ENCODE measurements at places on chromosomes 13 and 19.

GRCh38 chr13:33859691-33860303 is 41.8 kb downstream of the RFC3 start:
- no peak for DNase-seq

- no peak for DNase-seq
Measured at GRCh38 chr13:109787135-109787954, 962 bp upstream of the IRS2 start.

- no peak for DNase-seq
Measured at GRCh38 chr13:86665842-86666241, 866.6 kb upstream of the SLITRK6 start.

- no peak for DNase-seq
Measured at GRCh38 chr13:76783798-76784197, 102.4 kb downstream of the KCTD12 start.

DNA sequence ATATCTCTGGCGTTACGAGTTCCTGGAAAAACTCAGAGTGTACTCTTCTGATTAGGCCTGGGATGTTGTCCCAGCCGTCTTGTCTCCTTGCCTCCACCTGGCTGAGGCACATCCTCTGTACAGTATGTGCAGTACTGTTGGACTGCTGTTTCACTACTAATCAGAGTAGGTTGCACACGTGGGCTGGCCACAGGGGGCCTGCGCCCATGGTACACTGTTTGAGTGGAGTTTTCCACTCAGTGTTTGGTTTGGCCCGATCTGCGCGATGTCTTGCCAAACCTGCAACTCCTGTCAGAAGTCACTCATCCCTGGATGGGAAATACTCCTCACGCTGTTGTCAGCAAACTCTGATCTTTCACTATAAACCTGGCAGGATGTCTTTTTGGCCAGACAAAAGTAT is 189.6 kb upstream of the CSNK1A1L start:
- DNase-seq: no peak

DNA sequence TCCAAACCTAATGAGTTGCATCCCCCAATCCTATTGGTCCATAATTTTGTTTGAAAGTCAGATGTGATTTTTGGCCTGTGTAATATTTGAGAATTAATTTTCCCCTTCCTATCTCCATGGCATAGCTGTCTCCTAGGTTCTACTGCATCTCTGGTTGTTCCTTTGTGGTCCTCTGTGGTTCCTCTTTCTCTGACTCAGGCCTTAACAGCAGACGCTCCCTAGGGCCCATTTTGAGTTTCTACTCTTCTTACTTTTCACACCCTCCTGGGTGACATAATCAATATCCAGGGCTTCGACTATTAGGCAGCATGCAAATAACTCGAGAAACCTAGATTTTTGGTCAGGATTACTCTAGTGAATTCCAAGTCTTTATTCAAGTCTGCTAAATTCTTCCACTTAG is 160.7 kb downstream of the RFC3 start:
- DNase-seq: no peak

- no peak for DNase-seq
Measured at GRCh38 chr19:29666578-29667386, 1.5 kb downstream of the PLEKHF1 start.

GRCh38 chr13:78826312-78826711 is 167.4 kb upstream of the OBI1 start:
- no peak for DNase-seq

DNA sequence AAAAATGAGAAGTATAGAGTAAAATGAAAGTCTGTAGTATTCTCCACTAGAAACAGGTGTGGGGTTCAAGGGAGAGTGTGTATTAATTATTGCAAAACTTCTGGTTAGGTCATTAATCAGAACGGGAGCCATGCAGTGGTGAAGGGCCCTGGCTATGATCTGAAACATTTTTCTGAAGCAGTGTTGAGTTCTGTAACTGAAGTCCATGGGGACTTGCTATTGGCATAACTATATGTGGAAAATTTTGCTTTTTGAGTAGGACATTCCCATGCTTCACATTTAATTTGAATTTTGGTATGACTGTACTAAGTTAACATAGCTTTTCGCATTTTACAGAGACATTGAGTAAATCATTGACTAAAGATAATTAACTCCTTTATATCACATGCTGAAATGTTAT is 67.5 kb downstream of the LRCH1 start:
- no peak for DNase-seq

DNA sequence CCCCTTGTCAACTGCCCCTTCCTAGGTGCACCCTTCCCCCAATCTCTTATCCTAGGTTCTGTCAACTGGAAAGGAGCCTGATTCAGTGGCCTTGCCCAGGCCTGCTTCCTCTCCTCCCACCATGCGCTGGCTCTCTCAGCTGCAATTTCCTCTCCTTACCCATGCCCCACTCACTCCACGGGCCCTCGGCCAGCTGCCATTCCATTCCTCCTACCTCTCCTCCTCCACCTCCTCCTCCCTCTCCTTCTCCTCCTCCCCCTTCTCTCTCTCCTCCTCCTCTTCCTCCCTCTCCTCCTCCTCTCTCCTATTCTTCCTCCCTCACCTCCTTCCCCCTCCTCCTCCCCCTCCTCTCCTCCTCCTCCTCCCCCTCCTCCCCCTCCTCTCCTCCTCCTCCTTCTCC is 9.6 kb upstream of the TIMM44 start:
- no peak for DNase-seq

- no peak for DNase-seq
Measured at GRCh38 chr19:11995174-11995573, 30.3 kb downstream of the ZNF763 start.

- DNase-seq: no peak
Measured at GRCh38 chr13:82412749-82413148, 1469.5 kb downstream of the SLITRK1 start.

- DNase-seq: no peak
Measured at GRCh38 chr13:109211616-109212015, 574.8 kb downstream of the IRS2 start.

- no peak for DNase-seq
Measured at GRCh38 chr19:52522551-52522950, 4.9 kb upstream of the ZNF808 start.
